Dermis microvascular lymphatic vessel endothelial cell (primary cell): ENCODE measurements at places on chromosomes 6 and 20.
A peak's percentile ranks its signal among the peaks of the same experiment; 100 is the strongest.

- no peak for DNase-seq
Measured at GRCh38 chr20:41089555-41089954, 47.8 kb upstream of the PLCG1 start.

DNA sequence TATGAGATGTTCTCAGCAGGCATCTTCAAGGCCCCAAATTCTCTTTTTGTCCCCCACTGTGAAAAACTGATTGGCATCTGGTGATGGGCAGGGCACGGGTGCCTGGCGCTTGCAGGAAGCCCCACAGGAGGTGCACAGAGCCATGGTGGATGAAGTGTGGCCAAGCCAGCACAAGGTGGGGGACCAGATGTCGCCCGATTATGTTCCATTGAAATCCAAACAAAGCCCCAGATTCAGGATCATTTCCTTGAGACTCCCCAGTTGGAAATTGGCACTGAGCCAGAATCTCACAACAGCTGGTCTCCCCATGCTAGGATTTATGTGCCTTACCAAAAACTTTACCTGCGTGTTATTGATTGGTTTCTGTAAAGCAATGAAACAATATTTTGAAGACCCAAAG, 186.1 kb downstream of the ADAT2 start:
- no peak for DNase-seq

DNA sequence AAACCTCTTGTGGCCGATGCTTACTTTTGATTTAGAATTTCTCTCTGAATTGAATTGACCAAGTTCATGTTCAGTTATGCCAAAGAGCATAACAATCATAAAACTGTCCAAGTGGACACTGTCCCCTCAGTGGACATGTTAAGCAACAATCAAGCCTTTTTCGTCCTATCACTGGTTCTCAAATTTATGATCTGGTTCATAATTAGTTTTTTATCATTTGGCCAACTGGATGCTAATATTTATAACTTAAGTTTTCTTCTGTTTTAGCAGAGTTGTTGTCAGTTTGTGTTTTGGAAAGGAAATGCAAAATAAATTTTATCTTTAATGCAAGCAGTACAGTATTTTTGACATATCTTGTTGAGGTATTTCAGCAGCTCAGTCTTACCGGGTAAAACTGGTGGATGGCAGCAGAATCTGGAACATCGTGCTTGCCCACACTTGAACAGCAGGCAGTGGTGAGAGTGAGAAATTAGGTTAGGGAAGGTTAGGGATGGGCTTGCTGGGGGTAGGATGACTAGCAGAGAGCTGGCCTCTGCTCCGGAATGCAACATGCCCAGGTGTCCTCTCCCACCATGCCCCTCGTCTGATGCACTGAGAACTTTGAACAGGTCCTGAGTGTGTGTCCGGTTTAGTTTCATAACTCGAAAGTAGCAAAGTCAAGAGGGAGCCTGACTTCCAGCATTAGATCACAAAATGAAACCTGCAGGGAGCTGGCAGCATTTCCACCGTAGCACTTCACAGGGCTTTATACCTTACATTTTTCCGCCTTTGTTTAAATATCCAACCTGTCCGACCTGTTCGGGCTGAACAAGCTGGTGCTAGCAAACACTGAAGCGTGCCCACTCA, 93.1 kb downstream of the RREB1 start:
- DNase-seq = no peak

DNA sequence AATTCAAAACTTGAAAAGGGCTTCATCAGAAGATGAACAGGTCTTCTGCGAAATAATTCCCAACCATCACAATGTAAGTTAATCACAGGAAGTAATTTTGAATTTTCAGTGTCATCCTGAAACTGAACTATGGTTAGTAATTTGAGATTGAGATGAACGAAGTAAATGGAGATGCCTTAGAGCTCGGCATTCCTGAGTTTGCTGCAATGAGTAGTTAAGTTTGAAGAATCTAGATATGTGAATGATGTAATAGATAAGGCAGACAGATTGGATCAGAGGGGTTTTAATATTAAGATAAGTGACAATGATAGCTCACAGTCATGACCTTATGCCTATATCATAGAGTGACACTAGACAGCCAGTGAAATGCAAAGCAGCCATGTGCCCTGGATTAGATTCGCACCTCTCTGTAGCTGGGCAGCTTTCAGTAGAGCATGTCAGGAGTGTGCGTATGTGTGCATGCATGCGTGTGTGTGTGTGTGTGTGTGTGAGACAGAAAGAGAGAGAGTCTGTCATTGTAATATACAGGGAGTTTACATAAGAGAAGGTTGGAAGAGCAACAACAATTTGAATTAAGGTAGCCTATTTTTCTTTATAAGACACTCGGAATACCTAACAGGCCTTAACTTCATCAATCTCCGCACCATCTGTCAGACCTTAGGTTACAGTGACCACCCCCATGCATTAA, 233.0 kb downstream of the GMPR start:
- no peak for DNase-seq

- no peak for DNase-seq
Measured at GRCh38 chr6:2651536-2651935, 99.2 kb downstream of the MYLK4 start.

DNA sequence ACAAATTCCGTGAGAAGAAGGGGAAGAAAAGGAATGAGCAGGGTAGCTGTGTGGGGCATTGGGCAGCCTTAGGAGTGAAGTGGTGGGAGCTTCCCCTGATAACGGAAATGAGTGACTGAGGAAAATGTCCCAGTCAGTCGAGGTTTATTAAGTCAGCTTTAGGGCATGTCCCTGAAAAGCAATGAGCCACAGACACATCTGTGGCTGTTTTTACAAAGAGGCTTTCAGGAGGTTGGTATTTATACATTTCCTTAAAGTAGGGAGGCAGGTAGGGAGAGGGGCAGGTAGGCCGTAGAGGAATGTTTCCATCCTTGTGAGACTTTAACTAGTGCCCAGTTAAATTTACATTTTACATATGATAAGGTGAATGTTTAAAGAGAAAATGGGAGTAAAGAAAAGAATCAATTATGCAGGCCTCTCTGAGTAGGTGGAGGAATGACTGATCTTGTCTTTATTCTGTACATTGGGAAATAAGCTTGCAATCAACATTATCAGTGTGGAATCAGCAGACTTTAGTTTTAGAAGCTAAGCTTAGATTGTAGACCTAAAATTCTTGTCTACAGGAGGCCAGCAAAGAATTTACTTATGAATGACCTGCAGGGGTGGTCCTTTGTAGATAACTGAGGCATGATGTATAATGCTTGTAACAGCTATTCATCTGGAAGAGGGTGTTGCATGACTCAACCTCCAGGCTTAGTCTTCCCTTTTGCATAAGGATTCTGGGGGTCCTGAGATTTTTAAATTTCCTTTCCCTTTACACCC, 18.5 kb downstream of the SLC22A2 start:
- DNase-seq = no peak

DNA sequence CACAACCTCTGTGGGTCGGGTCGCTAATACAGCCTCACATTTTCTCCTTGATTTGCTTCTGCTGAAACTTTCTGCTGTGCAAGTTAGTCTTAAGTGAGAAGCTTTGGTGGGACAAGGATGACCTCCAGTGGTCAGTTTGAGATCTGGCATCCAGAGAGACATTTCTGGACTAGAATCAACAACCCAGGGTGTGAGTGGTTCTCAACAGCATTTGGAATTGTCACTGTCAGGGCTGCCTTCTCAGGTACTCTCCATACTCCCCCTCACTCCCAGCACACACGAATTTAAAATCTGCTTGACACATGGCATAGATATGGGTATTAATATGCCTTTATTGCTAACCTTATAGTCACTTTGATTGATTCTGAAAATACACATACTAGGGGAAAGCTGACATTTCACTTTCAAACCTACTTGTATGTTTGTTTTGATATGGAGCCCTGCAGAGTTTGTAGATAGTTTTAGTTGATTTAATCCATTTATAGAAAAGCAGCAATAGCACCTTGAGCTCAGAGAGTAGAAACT, 13.2 kb downstream of the OTOR start:
- DNase-seq = peak; percentile 66

DNA sequence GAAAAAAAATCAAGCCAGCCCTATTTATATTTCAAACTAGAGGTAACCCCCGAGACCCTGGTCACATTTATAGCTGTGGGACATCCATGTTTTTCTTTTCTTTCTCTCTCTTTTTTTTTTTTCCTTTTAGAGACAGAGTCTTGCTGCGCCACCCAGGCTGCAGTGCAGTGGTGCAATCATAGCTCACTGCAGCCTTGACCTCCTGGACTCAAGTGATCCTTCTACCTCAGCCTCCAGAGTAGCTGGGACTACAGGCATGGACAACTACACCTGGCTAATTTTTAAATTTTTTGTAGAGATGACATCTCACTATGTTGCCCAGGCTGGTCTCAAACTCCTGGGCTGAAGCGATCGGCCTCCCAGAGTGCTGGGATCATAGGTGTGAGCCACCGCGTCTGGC, 12.1 kb downstream of the MAVS start:
- DNase-seq = no peak

DNA sequence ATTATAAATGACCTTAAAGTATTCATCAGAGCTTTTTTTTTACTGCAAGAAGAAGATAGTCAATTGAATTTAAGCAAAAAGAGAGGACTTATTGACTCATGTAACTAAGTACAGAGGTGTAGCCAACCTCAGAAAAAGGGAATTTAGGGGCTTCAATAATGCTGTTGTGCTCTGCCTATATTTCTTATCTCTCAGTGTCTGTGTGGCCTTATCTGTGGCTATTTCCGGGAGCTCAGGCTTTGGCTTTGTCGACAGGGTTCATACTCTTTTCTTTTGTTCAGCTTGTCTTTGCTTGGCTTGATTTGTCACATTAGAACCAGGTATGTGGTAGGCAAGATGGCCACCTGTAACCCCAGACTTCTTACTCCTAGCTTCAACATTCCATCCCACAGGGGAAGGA, 38.6 kb upstream of the FABP7 start:
- no peak for DNase-seq

DNA sequence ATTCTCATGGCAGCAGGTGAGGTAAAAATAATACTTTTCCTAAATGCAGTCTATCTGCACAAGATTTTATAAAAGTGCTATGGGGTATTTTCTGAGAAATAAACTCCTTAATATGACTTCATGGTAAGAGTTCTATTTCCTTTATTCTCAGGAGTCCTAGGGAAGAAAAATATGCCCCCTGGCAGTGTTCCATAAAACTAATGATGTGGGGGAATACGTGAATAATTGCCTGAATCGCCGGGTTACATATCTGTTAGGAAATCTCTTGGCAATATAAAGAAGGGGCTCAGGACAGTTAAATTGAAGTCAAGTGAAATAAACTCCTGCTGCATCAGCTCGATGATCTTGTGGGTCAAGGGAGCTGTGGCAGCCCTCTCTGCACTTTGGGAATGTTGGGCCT, 229.7 kb downstream of the MAFB start:
- DNase-seq = no peak

DNA sequence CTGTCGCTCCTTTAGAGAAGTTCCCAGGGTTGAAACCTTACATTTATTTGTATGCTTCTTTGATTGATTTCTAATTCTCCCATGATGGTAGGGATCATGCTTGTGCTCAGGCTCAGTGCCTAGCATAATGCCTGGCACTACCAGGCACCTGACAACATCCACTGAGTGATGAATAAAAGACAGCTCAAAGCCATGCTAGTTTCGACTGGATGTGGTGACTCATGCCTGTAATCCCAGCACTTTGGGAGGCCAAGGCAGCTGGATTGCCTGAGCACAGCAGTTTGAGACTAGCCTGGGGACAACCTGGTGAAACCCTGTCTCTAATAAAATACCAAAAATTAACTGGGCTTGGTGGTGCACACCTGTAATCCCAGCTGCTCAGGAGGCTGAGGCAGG, 11.6 kb upstream of the CD164 start:
- DNase-seq = no peak

DNA sequence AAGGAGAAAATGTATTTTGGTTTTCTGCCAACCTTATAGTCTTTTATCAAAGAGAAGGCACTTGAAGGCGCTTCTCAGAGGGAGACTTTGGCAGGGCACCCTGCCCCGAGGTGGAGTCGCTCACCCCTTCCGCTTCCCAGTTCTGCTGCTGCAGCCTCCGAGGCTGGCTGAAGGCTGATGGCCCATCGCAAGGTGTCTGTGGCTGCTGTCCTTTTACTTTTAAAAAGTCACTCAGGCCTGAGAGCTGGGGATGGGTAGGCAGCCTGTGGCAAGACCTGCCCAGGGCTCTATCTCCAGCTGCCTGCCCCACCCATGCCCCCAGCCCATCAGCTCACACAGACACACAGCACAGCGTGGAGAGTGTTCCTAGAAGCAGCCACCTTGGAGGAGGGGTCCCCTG, 206.6 kb upstream of the CST7 start:
- DNase-seq = no peak

GRCh38 chr6:422433-423054, 31.0 kb downstream of the IRF4 start:
- DNase-seq = no peak

DNA sequence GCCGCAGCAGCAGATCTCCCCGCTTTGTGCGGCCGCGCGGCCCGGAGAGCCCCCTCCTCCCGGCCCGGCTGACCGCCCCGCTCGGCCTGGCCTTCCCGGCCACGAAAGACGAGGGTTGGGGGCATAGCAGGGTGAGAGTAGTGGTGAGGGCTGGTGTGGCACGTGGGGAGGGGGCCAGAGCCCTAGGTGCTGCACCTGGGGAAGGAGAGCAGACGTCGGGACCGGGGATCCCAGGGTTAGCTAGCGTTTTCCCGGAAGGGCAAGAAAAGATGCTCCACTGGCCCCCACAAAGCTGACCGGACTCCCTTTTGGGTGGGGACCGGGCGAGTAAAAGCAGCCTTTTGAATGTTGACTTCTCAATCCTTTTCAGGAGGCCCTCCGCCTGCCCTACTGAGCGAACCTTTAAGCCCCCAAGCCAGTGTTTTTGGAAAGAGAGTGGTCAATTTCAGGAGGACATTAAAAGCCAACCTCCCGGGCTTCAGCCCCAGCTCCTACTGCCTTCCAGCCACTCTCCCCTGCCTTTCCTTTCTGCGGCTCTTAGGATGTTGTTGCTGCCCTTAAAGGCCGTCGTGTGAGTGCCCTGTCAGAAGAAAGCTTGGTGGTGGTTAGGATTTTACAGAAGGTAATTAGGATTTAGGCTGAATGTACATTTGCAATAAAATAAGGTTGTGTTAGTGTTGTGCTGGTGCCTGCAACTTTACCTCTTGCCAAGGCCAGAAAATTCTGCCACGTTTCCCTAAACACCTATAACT, 648 bp upstream of the BACH2 start:
- DNase-seq = no peak

- DNase-seq = no peak
Measured at GRCh38 chr6:111725446-111726112, 119.9 kb upstream of the TRAF3IP2 start.

- no peak for DNase-seq
Measured at GRCh38 chr20:914727-915498, 1.2 kb downstream of the ANGPT4 start.

DNA sequence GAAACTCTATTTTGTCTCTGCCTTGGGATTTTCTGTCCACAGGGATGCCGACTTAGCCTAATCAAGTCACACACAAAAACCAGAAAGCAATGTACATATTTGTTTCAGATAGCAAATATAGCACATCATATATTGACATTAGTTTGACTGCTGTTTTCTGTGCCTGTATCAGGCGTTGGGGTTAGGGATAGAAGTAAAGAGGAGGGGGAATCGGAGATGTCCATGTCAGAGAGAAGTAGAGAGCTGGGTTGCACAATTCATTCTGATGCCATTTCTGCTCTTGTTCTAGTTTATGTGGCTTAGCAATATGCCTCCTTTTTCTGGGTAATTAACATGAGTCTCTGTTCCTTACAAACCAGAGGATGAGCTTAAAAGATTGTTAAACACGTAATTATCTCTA, 14.7 kb upstream of the IPCEF1 start:
- no peak for DNase-seq

- DNase-seq = no peak
Measured at GRCh38 chr6:111521497-111522270, 38.7 kb upstream of the REV3L start.

- DNase-seq = peak; percentile 63
Measured at GRCh38 chr6:98834060-98835031, at the start of gene POU3F2. TSS of gene POU3F2 (plus strand) at chr6:98834574. CDS start at chr6:98834874, 300 bp downstream.
